Renal cortical epithelial cell (primary cell): ENCODE measurements at places on chromosomes 2 and 18.

DNA sequence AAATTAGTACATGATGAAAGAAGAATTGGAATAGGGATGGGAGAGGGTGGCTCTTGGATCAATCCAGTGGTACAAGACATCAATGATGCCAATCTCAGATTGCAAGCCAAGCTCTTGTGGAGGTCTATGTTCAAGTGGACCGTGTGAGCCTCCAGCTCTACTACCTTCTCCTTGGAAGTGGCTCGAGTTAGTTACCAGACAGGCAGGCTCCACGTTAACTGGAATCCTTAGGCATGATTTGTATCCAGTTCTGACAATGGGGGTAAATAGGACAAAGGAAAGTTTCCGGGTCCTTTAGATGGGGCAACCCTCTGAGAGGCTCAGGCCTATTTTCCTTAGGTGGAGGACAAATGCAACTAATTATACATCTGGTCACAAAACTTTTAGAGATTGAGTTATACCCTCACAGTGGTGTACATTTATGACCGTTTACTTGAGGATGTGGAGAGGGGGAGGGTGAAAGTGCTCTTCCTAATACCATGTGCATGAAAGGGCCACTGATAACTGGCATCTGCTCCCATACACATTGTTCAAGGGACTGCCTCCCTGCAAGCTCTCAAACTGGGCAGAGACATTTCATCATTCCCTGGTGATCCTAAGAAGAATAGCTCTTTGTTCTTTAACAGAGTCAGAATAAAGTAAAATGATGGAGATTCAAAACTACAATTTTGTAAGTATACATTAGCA lies 180.2 kb downstream of the SOCS6 start:
- DNase-seq, result no peak

DNA sequence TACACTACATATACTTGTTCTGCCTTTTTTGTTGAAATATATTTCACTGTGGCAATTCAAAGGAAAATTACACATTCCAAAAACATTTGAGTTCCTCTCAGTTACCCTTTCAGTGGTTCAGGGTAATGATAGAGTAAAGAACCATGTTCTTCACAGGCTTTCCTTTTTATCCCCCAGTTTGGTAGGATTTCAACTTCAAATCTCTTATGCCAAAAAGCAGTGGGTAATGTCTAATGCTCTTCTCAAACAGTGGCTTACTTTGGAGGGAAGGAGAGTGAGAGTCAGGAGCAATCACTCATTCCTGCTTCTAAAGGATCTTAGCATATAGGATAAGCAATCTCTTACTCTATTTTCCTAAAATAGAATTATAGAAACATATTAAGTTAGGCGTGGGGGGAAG lies 290.6 kb downstream of the ZEB2 start:
- no peak for DNase-seq

DNA sequence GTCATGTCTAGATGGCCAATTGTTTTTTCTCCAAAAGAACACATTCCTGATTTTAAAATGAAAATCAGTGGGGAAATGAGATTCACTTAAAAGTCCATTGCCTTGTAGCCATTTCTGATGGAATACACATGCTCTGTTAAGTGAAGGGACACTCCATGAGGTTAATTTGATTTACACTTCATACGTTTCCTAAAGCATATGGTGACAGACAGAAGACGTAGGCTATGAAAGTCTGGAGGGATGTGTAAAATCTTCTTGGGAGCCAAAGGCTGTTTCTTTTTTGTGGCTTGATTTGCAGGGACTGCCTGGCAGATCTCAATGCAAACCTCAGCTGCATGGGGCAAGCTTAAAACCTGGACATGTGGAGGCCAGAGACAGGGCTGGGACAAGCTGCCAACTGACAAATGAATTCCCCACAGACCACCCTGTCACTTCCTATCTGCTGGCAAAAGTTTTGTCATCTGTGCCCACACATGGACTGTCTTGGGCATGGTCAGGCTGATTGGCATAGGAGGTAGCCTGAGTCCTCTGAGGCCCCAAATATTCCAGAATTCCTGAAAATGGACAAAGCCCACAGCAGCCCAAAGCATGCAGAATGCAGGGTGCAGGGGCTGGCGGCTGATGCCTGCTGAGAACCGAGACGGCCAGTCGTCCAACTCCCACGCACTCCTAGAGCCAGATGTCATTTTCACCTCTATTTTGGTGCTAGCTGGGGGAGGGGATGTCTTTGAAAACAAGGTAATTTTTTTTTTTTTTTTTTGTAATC lies 73.9 kb downstream of the SDC1 start:
- DNase-seq, result no peak

DNA sequence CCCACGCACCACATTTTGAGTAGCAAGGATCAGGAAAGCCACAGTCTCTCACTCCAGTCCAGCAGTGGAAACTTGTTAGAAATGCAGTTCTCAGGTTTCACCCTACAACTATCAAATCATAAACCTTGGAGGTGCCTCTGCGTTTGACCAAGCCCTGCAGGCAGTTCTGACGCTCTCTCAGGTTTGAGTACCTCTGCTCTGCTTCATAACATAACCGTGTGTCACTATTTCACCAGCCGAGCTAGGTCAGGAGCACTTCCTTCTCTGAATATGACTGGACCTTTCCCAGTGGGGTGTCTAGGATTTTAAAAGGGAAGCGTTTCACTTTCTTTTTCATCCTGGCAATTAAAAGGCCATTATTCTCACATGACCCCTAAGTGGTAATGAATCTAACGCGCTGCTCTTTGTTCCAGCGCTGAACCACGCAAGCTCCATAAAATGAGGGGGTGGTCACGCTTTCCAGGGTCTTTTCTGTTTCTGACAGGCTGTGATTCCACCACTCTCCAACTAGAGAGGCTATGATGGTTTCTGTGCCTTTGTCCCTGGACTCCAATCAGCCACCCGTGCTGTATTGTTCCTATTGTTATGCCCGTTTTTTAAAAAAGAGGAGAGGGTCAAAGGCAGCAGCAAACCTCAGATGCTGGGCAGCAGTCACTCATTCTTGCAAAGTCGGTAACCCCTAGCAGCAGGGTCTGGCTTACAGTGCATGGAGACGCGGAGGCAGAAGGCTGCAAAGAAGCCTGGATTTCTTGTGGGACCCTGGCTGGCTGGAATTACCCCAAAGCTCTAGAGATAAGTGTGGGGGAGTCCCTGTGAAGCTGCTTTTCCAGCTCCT lies 75.2 kb upstream of the CTNNA2 start:
- DNase-seq, result peak; percentile 31

GRCh38 chr18:79641722-79642497 lies 37.7 kb upstream of the CTDP1 start:
- DNase-seq, result no peak

- DNase-seq, result peak; percentile 95
These were observed 3.8 kb downstream of the TGIF1 start for GRCh38 chr18:3453540-3454364.

DNA sequence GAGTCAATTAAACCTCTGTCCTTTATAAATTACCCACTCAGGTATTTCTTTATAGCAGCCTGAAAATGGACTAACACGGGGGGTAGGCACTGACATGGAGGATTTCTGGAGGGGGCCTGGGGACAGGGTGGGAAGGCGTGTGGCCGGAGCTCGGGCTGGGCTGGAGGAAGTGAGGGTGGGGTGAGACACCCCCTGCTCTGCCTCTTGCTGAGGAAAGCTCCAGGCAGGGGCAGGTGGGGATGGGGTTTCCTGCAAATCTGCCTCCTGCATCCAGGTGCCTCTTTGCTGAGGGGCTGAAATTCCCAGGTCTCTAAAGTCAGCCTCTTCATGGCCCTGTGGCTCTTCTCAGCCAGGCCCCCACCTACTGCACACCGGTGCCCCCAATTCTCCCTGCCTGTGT lies 25.7 kb upstream of the OTOS start:
- no peak for DNase-seq

GRCh38 chr18:53850902-53851301 lies 373.6 kb downstream of the MBD2 start:
- no peak for DNase-seq

DNA sequence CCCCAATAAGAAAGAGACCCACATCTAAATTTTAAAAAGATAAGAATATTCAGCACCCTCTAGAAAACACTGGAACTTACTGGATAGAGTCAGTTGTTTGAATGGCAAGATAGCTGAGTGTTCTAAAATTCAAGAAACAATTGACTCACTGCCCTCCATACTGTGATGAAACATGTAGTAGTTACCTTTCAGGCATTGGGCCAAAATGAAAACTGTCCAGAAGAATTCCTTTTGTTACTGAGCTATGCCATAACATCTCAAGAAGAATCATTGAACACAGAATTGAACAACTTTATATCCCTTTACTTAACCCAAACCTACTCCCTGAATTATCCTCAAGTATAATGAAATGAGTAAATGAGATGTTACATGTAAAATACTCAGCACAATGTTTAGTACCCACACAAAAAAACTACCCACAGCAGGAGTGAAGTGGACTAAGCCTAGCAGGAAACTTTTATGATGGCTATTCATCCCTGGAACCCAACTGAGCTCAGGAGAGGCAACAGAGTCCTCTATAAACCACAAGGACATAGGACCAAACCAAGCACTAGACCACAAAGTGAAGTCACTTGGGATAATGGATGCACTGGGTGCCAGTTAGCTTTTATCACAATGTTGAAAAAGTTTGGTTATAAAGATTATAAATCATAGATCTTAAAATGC lies 32.7 kb downstream of the RBM43 start:
- DNase-seq, result peak; percentile 33

DNA sequence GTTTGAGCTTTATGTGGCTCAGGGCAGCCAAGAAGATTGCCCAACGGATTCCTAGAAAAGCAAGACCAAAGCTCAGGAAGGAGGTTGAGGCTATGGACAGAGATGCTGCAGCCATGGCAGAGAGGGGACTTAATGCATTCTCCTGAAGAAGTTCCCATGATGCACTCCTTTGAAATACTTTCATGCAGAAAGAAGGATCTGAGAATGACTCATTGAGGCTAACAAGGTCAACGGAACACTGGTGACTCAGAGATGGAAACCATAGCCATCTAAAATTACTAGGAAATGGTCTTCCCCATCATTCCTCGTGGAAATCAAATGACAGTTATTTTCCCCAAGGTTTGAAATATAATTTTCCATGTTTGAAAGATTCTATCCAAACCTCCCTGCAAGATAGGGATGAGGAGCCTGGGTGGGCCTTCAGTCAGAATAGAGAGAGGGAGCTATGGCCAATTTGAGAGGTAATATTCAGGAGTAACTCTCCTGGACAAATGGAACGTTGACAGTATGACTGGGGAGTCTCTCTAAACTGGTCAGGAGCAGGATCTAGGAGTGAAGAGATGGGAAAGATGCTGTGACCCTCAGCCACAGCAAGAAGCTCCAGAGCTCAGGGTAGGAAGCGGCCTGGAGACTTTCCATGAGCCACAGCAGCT lies 63.0 kb downstream of the REEP1 start:
- DNase-seq, result peak; percentile 92

DNA sequence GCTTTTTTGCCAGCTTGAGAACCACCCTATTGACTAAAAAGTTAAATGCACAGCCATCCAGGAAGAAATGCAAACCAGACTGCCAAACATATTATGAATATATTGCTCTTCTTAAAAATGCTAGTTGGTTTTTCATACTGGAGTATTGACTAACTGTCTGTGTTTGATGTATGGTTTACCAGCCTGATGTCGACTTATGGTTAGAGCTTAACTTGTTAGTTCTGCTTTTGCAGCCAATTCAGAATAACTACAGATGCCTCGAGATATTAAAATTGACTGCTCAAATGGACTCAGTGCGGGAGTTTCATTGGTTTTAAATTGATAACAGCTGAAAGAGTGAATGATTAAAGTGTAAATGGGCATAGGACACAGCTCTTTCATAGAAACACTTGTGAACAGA lies 369.8 kb downstream of the ARHGAP15 start:
- no peak for DNase-seq

GRCh38 chr2:10504370-10504993 lies 56.4 kb upstream of the ODC1 start:
- DNase-seq, result no peak

DNA sequence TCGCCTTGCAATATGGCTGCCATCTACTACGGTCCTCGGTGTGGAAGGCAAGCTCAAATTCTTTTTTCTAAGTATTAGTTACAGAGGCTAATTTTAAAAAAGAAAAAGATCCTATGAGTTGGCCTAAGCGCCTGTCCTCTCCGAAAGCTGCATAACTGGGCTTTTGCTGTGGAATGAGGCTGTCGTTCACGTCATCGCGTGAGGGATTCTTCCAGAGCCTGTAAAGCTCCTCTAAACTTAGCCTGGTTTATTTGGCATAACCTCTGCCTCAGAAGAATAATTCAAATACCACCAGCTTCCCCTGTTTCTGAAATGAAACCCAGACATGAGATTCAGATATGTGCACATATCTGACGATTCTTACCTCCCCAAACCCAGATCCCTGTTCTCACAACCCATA lies 187.4 kb downstream of the DNER start:
- no peak for DNase-seq

GRCh38 chr2:136195226-136195625 lies 77.3 kb upstream of the CXCR4 start:
- peak; percentile 52 for DNase-seq

- DNase-seq, result no peak
These were observed 53.6 kb upstream of the LPIN2 start for GRCh38 chr18:3066341-3067110.
